NCI-H1048 (cell line): ENCODE measurements at places on chromosomes 16 and 17.

GRCh38 chr16:13254998-13255614 is 353.7 kb downstream of the SHISA9 start:
- no peak for DNase-seq

GRCh38 chr17:60583008-60583407 is 17.0 kb upstream of the PPM1D start:
- DNase-seq = no peak

- DNase-seq = no peak
These were observed 724.9 kb upstream of the SOX9 start for GRCh38 chr17:71395901-71396300.

DNA sequence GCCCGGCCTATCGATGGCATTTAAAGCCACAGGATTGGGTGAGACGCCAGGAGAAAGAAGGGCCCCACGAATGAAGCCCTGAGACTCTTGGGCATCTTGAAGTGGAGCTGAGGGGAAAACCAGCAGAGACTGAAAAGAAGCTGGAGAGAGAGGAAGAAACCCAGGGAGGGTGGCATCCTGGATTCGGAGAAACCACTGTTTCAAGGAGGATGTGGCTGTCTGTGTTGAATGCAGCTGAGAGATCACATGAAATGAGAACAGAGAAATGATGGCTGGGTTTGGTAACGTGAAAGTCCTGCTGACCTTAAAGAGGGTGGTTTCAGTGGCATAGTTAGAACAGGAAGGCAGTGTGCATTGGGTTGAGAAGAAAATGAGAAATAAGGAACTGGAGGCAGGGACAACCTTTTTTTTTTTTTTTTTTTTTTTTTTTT is 3.8 kb downstream of the TNFSF12 start:
- DNase-seq = no peak

DNA sequence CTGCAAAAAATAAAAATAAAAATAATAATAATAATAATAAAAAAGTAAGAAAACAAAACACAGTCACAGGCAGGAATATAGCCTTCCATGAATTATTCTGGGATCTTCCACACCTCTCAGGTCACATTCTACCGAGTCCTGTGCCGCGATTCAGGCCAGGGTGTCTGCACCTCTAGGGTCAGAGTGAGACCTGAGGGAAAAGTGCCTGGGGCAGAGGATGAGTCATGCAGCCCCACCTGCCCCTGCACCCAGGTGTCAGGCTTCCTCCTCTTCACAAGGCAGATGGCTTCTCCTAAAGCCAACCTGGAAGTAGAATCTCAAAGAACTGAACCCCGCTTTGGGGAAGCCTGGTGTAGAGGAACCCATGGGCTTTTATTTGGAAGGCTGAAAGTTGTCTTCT is 283.7 kb downstream of the CPPED1 start:
- DNase-seq = no peak

GRCh38 chr17:81959362-81960129 is 1.4 kb downstream of the NOTUM start:
- DNase-seq = no peak

GRCh38 chr17:7794075-7794663 is 39.8 kb upstream of the KDM6B start:
- no peak for DNase-seq

GRCh38 chr16:58638148-58639036 is 8.8 kb upstream of the CNOT1 start:
- DNase-seq = no peak

DNA sequence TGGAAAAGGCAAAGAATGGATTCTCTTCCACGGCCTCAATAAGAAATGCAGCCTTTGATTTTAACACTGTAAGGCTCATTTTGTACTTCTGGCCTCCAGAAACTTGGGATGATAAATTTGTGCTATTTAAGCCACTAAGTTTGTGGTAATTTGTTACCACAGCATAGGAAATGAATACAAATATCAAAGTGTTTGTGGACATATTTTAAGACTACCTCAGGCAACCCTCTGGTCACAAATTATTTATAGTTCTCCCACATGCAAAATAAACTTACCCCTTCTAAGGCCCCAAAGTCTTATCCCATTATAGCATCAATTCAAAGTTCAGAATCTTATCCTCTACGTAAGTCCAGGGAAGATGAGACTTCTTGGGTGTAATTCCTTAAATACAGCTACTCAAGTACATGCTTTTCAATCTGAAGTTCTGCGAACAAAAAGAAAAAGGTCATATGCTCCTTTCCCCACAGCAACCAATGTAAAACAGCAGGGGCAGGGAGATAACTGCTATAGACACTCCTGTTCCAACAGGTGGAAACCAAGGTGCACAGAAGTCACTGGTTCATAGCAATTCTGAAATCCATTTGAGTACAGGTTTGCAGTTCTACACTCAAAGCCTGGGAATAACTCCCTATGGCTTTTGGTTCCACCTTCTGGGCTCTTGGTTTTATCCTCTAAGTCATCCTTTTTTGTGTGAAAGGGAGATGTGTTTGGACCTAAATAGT is 5.4 kb upstream of the EFCAB13 start:
- DNase-seq = no peak

DNA sequence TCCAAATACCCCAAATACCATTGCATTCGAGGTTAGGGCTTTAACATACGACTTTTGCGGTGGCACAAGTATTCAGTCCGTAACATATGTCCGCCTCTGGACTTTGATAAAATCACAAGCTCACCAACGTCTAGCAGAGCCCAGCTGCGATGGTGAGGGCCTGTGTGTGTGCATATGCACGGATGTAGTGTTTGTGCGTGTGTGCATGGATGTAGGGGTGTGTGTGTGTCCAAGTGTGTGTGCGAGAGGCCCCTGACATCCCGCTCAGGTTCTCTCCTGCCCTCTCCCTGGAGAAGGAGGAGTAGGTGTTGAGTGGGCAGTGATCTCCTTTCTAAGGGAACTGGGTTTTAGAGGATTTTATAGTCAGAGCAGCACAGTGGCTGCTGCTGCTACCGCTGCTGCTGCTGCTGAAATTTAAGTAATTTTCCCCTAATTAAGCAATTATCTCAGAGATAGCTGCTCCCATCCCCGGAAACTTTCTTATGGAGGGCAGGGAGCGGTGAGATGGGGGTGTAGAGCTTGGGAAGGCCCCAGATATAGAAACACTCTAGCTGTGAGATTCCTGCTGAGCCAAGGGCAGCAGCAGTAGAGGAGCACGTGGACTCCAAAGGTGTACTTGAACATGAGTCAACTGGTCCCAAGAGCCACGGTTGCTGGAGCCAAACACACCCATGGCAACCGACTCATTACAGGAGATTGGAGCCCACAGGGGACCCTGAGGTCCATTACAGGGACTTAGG is 121.7 kb upstream of the SDK2 start:
- DNase-seq = no peak

DNA sequence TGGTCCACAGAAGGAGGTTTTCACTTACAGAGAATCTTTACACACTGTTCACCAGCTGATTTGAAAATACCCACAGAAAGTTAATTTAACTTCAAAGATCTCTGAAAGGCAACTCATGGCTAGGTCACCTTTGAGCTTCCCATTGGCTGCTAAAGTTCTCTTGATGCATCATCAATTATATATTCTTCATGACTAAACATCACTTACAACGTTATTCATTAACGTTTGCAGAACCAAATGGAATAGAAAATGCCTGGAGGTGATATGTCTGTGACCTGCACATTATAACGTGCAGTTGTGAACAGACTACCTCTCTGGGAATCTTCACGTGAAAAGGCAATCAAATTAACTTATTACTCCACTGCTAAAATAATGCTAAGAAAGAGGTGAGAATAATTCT is 238.5 kb downstream of the ZFHX3 start:
- no peak for DNase-seq
